Activated CD4-positive, alpha-beta T cell treated with anti-CD3 and anti-CD28 coated beads, Interleukin-2, amount 50 U/mL, for 4 hours (primary cell): ENCODE measurements at places on chromosomes 7 and 10.

DNA sequence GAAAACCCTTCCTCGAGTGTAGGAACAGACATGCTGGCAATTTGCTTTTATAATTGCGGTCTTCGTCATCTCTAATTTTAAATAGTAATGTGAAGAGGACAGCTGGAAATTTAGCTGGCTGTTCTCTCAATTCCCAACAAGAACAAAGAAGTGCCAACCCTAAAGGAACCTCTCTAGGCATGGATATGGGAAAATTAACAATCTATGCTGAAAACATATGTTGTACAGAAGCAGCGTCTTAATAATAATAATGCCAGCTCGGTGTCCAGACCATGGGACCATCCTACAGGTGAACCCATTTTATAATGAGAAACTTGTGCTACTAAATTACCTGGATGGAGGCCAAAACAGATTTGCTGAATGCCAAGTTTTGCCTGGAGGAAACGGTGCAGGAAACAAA, 641.4 kb upstream of the MGMT start:
- DNase-seq, result no peak

- DNase-seq, result no peak
Measured at GRCh38 chr10:93079663-93080349, 6.1 kb downstream of the CYP26A1 start.

- no peak for DNase-seq
Measured at GRCh38 chr10:103428989-103429643, 23.1 kb downstream of the CALHM2 start.

DNA sequence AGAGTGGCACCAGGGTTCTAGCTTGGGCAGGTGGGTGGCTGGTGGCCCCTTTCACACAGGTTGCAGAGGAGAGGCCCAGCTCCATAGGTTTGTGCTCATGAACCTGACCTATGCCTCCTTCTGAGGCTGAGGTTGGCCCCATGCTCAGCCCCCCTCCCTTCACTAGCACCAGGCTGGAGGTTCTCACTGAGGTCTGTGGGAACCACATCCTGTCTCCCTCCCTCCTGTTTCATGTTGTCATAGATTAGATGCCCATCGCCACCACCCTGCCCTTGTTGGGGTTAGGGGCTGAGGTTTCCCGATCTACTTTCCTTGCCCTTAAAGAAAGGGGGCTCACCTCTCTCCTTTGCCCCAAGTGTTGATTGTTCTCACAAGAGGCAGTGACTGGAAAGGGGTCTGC, 14.7 kb downstream of the NEUROG3 start:
- no peak for DNase-seq

DNA sequence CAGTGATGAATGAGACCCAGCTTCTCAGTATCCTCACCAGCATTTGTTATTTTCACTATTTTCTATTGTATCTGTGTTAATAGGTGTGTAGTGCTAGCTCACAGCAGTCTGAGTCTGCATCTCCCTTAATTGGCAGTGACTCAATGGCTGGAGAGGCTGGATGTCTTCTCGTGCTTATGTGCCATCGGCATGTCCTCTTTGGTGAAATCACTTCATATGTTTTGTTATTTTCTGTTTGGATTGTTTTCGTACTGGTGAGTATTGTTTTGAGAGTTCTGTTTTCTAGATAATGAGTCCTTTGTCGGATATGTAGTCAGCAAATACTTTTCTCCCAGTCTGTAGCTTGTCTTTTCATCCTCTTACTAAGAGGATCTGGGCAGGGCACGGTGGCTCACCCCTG, 66.1 kb downstream of the AMZ1 start:
- DNase-seq, result no peak

DNA sequence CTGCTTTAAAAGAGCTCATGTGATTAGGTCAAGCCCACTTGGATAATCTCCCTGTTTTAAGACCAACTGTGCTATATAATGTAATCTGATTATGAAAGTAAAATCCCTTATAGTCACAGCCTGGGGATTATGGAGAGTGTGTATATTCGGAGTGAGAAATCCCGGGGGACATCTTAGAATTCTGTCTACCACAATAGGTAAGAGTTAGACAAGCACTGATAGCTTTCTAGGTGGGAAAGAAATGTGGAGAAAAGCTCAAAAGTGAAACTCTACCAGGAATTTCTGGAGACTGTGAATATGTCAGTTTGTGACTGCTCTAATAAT, 2.9 kb upstream of the VCL start:
- no peak for DNase-seq

DNA sequence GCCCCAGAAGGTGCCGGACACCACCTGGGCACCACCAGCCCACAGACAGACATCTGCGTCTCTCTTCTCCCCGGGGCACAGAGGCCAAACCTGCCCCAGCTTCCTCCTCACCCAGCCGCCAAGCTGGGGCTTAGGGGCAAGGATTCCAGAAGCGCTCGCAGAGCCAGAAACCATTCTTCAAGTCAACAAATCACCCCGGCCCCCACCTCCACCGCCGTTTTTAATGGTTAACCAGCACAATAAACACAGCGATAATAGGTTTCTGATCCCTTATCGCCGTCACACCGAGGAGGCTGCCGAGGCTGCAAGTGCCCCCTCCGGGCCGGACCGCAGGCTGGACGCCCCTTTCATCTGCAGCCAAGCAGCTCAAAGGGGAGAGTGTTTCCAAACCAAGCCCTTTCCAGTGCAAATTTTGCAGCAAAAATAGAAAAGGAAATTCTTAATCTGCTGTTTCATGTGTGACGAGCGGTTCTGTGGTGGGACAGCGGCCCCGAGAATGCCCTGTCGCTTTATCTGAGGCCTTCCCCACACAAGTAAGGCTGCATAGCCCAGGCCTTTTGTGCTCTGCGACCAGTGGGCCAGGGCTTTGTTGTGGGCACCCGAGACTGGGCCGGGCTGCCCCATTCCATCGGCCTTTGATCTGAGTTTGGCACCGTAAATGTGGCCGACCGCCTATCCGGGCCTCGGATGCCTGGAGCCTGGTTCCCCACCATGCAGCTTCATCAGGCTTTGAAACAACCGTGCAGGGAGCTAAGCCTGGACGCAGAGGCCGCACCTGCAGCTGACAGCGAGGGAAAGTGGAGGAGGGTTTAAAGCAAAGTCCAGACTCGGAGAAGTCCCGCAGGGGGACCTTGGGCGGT, 83.2 kb downstream of the FOXL3 start:
- DNase-seq, result no peak

DNA sequence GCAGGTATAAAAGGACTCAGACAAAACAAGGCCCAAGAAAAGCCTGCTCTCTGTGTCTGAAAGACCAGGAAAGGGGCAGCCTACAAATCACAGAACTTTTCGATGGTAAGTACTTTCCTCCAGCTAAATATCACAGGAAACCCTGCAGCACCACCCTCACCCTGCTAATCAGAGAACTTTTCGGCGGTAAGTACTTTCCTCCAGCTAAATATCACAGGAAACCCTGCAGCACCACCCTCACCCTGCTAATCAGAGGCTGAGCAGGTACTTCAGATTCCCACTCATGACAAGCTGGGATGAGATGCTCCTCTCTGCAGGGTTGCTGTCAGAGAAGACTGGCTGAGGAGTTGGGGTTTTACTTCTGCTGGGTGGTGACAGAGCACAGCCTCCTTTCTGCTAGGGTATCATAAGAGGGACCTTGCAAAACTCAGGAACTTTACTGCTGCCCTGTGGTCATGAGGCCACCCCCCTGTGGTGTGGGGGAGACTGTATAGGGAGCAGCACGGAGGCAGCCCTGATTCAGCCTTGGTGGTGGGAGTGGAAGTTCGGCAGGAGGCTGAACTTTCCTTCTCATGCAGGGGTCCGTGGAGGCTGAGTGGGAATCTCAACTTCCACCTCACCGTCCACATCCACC, 7.2 kb downstream of the WDR37 start:
- DNase-seq, result no peak

DNA sequence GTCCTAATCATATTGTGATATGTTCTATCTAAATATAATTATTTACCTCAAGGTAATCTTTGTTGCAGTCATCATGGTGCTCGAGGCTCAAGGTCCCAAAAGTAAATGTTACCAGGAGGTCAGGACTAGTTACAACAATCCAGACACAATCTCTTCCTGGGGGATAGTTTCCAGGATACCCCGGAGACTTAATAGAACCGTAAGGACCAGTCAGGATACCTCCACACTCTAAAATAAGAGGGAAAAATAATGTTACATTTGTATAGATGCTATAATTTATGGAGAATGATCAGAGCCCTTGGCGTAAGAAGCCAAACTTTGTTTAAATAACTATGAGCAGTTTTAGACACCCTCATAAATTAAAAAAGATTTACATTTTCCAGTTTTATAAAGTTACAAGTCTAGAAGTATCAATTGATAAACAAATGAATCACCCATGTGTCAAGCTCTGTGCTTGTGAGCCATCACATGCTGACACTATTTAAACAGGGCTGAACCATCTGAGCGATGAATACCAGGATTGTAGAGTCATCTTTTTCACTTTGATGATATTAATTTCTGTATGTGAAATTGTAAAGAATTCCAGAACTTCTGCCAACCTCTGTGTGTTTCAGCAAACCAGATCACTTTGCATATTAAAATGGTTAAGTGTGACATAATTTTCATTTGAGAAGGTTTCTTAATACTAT, 41.3 kb downstream of the CUBN start:
- DNase-seq, result no peak

GRCh38 chr7:150340875-150341262, 560 bp downstream of the RARRES2 start:
- no peak for DNase-seq

GRCh38 chr10:5092848-5093790, 1.1 kb upstream of the AKR1C3 start:
- no peak for DNase-seq

DNA sequence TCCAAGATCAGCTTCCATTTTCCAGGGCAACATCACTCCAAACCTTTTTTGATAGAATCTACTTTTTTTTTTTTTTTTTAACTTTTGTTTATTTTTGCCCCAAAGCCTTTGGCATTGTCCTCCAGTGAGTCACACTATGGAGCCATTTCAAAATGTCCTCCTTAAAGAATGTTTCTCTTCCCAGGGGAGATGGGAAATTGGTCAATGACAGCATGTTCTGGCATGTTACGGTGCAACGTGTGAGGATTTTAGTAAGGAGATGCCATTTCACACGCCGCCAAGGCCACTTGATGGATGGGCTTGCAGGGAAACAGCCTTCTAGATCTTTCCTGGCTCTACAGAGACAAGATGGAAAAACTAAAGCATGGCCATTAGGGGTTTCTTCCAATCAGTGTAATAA, 30.7 kb upstream of the TRIL start:
- DNase-seq, result no peak

- DNase-seq, result no peak
Measured at GRCh38 chr7:107076781-107077698, 32.5 kb downstream of the PRKAR2B start.

DNA sequence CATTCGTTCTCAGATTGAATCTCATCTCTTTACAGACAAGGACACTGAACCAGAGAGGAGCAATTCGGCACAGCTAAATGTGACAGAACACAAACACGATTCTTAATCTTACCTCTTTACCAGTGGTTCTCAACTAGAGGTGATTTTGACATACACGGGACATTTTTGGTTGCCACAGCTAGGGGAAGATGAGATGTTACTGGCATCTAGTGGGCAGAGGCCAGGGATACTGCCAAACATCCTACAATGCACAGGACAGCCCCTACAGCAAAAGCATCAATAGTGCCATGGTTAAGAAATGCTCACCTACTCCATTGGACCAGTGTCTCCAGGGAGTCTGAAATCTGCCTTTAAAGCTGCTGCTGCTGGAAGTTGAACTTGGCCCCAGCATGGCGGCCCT, 27.3 kb downstream of the PDE1C start:
- DNase-seq, result no peak

GRCh38 chr10:8312781-8313180, 258.3 kb downstream of the GATA3 start:
- DNase-seq, result no peak

- no peak for DNase-seq
Measured at GRCh38 chr7:135001390-135002165, 15.3 kb downstream of the AGBL3 start.

DNA sequence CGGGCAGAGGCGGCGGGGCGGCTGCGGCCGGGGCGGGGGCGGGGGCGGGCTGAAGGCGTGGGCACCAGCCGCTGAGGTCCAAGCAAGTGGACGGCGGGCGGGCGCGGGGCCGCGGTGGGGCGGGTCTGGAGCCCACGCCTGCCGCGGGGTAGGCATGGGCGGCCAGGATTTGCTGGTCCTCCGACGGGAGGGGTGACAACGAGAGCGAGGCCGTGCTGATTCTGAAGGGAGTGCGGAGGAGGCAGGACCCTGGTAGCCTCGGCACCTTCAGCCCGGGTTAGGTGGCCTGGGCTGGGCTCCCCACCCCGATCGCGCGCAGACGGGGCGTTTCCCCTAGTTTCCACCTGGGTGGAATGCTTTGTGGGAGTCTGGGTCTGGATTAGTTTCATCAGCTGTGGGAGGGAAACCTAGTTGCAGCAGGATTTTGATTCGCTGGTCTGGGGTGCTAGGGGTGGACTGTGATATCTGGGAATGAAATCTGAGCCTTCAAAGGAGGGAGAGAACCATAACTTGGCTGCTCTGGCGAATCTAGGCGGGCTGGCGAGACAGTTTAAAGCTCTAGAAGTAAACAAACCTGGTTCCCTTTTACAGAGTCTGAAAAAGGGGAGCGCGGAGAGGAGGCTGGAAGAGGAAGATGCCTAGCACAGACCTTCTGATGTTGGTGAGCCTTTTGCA, 609 bp downstream of the SGPL1 start:
- DNase-seq, result peak; percentile 39

GRCh38 chr7:77866370-77866769, 67.8 kb downstream of the PHTF2 start:
- no peak for DNase-seq

DNA sequence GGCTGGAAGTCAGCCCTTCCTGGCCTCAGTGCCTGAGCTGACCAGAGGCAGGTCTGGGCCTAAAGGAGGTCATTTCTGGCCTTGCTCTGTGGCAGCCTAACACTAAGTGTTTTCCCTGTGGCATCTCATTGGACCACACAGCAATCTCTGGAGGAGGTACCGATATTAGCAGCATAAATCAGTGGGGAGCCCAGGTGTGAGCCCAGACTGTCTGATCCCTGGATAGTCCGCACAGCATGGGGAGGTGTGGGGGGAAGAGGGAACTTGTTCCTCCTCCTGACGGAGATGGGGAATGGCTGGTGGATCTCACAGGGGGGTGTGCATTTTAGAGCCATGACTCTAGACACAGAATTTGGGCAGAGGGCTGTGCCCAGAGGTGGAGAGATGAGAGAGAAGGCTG, 11.0 kb upstream of the PPIF start:
- DNase-seq, result no peak

DNA sequence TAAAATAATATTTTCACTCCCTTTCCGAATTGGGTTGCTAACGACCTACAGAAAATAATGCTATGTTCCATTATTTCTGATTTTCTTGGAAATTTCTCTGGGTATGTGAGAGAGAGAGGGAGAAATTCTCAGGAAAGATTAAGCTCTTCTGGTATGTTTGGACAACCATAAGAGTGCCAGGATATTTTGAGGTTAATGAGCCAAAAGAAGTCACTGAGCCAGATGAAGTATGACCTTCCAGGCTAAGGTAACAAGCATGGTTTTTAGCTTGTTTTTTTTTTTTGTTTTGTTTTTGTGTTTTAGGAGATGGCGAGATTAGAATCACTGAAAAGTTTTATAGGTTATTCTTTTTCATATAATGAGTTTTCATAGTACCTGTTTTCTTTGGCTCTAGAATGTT, 171.0 kb upstream of the FOXP2 start:
- no peak for DNase-seq

- DNase-seq, result no peak
Measured at GRCh38 chr10:30675791-30676718, 46.5 kb upstream of the LYZL2 start.

- DNase-seq, result no peak
Measured at GRCh38 chr10:20672741-20673140, 224.4 kb downstream of the NEBL start.

- no peak for DNase-seq
Measured at GRCh38 chr7:15305002-15305600, 256.7 kb downstream of the AGMO start.

- no peak for DNase-seq
Measured at GRCh38 chr10:114758331-114758730, 63.2 kb upstream of the FHIP2A start.
